CD4-positive, alpha-beta T cell treated with Interleukin-12 subunit alpha and Interleukin-12 subunit beta, for 1 hour (primary cell): ENCODE measurements at places on chromosomes 3 and 15.

DNA sequence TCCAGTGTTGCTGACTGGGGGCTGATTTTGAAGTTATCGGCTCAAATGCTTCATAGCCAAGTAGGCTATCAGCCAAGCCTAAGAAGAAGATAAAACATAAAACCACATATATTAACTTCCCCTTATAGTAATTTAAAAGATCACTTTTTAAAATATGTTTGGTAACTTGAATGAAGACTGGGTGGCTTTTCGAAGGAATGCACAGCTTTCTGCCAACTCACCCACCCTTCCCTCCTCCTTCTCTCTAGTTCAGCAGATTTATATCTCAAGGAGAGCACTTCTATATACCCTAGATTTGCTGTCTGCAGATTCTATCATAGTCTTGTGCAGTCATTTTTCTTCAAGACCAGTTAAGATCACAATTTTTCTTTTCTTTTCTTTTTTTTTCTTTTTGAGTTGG is 189.4 kb upstream of the CHRM5 start:
- DNase-seq = no peak

GRCh38 chr3:39106281-39106811 is 1.1 kb downstream of the GORASP1 start:
- DNase-seq = no peak

DNA sequence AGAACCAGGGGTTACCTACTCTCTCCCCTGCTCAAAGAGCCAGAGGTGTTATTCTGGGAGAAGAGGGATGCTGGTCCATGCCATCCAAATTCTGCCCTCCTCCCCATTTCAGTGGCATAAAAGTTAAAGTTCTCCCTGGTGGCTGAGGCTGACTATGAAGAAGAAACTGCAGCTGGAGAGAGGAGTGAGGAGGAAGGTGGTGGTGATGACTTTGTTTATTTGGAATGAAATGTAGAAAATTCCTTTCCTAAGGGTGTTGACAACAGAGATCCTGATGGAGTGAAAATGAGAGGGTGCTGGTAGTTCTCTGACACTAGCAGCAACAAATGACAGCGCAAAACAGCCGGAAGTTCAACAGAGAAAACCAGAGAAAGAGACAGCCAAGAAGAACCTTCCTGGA is 100.4 kb downstream of the PCCB start:
- no peak for DNase-seq

DNA sequence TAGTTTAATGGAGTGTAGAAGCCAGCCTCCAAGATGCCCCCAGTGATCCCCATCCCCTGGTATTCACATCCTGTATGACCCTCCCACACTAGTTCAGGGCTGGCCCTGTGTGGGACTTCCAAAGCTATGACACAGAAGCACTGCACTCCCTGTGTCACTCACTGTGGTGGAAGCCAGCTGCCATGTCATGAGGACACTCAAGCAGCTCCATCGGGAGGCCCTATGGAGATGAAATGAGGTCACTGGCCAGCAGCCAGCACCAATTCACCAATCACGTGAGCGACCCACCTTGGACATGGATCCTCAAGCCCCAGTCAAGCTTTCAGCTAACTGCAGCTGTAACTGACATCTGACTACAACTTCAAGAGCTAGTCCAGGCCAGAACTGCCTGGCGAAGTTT is 3.9 kb upstream of the ACAN start:
- DNase-seq = no peak

DNA sequence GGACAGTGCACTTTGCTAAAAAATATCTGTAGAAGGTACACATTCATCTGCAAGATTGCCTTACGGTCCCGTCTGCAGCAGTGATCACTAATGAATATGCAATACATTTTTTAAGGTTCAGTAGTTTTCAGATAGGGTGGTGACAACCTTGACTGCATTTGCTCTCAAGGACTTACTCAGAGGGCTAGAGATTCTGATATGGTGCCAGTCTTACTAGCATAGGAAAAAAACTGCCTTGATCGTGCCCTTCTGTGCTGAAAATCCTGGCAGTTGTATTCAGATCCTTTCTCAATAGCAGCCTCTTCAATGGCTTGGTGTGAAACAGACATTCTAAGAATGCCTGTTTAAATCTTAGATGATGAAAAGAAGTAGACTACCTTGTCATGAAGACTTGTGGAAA is 411.9 kb upstream of the CCDC54 start:
- no peak for DNase-seq

- no peak for DNase-seq
These were observed 44.8 kb downstream of the SERPINI1 start for GRCh38 chr3:167780214-167780883.

- DNase-seq = no peak
These were observed 17.1 kb upstream of the DUSP7 start for GRCh38 chr3:52073490-52073889.

DNA sequence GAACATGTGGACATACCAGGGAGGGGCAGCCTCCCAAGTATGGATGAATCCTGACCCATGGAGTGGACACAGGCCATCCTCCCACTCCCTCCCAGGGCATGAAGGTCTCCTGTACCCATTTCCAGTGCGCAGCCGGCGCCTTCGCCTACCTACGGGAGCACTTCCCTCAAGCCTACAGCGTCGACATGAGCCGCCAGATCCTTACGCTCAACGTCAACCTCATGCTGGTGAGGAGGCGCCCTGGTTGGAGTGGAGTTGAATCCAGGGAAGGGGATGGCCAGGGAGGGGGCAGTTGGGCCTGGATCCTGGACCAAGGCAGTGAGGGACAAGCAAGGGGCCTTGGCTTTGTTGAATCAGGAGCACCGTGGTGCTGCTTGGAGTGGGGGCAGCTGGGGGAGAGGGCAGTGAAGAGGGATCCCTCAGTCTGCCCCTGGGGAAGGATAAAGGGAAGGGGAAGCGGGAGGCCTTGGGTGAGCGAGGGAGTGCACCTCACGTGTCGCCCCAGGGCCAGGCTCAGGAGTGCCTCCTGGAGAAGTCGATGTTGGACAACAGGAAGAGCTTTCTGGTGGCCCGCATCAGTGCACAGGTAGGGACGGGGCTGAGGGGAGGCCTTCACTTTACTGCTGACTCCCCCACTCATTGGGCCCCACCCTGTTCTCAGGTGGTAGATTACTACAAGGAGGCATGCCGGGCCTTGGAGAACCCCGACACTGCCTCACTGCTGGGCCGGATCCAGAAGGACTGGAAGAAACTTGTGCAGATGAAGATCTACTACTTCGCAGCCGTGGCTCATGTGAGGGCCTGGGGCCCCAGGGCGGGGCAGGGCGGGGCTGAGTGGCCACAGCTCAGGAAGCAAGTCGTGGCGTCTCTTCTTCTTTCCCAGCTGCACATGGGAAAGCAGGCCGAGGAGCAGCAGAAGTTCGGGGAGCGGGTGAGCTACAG is 25.3 kb downstream of the PTPN23 start:
- DNase-seq = no peak
